ENCODE measurements at places on chromosomes 2 and 18. TPM values are rescaled to one million over a fixed set of nuclear protein-coding genes. Genes with fewer than 3 reads are reported as not detected.

Gene TMEM169
- 0.26 TPM for total RNA-seq

Gene NAT8
- total RNA-seq, result not detected

Gene RIT2
- total RNA-seq, result not detected

Gene NCKAP1
- 66.2 TPM for total RNA-seq

Measured in bronchial smooth muscle cell (primary cell).